ENCODE measurements at places on chromosomes 5 and 9.

- DNase-seq, result no peak
Measured at GRCh38 chr5:138929571-138929955, 54.4 kb upstream of the LRRTM2 start.

GRCh38 chr5:40045429-40045828 is 620.6 kb upstream of the DAB2 start:
- DNase-seq, result no peak

GRCh38 chr9:21527579-21527978 is 45.5 kb upstream of the IFNE start:
- DNase-seq, result no peak

GRCh38 chr5:102760815-102761214 is 5.7 kb downstream of the PAM start:
- DNase-seq, result peak; percentile 80

DNA sequence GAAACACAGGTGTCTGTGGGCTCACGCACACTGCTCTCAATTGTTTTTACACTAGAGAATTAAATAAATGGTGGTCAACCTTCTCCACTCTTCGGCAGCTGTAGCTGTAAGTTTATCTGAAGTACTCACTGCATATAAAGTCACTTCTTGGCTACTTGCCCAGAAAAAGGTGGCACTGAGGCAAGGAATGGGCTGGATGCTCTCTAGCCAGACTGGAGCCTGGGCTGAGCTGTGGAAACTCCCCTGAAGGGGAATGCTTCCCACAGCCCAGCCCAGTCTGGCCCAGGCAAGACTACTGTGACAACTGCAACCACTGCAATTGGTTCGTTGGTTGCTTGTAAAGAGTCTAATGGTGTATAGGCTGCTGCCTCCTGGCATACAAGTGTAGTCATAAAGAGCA is 4.5 kb downstream of the LEAP2 start:
- DNase-seq, result peak; percentile 24

DNA sequence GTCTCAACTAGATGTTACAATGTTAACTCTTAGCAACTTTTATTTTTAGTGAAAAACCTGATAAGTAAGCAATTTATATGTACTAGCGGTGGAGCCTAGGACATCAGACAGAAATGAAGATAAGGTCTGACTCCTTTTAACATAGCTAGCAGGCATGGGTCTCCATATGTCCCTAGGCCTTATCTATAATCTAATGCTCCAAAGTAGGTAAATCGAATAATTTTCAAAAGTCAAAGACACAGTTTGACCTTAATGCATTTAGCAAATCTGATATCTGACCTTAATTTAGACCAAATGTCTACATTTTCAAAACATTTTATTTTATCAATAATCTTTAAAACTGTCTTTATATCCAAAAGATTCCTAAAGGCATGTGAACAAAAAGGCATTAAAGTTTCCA is 305.0 kb upstream of the CCNH start:
- no peak for DNase-seq

DNA sequence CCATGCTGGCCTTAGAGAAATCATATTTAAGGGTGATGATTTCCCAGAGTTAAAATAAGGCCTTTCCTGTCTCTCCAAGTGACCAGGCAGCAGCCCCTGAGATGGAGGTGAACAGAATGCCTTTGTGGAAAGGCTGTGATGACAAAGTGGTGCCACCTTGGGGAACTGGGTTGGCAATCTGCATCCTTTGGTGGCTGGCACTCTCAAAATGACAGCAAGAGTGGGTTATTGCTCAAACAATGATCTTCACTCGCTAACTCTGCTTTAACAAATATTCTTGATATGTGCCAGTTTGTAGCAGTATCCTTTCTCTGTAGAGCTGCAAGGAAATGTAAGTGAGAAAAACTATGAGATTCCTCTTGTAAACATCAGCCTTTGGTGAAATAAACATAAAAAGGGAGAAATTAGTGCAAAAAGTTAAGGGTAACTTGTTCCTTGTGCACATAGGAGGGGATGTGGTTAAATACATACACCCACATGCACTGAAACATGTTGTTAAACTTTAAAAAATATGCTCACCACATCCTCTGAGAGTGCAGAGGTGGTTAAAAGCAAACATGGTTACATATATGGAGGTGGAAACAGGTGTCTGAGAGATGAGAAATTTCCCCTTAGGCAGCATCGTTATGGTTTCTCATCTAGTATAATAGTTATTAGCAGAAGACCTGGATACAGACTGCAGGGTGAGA is 373.4 kb upstream of the CTNND2 start:
- DNase-seq, result no peak

DNA sequence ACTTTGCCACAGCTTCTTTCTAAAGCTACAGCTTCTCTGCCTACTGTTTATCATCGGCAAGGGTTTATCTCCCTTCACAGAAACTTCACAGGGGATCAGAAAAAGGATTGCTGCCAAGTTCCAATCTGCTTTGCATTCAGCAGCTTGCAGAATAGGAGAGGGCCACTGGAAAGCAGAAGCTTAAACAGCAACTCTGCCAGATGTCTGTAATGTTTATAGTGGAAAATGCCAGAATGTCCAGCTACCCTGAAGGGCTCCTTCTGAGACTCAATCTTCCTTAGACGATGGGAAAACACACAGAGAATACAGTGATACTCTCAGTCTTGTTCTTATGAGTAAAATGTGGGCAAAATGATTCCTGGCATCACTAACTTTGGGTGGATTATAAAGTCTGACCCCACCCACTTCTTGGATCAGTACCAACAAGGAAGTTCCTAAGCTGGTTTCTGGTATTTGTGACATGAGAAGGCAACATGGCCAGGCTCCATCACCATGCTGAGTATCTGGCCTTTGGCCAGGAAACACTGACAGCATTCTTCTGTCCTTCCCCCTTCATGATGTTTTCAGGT is 19.0 kb downstream of the STOM start:
- peak; percentile 95 for DNase-seq

DNA sequence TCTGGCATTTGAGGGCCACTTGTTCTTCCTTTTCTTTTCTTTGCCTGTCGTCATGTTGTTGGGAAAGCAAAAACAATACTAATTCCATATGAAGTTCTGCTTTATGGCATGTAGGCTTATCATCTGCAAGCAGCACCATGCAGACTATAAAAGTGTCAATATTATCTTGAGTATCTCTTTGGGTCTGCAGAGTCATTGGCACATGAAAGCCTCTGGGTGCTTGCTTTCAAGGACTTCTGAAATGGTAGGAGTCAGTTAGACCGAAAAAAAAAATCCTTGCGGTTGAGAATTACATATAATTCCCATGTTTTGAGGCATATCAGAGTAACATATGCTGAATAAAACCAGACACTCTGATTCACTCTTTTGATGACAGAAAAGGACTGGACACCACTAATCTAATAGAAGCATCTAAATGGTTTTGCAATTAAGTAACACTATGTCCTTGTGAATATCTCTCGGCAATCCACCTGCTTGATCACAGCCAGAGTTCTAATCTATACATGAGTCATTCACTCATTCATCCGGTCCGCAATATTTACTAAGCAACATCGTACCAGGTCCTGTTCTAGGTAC is 44.4 kb downstream of the GNAQ start:
- no peak for DNase-seq

GRCh38 chr9:125425170-125425897 is 163.7 kb downstream of the GAPVD1 start:
- DNase-seq, result no peak

GRCh38 chr9:76634356-76635054 is 129.7 kb upstream of the PCA3 start:
- DNase-seq, result peak; percentile 36

- no peak for DNase-seq
Measured at GRCh38 chr9:75462866-75463265, 374.6 kb downstream of the OSTF1 start.

DNA sequence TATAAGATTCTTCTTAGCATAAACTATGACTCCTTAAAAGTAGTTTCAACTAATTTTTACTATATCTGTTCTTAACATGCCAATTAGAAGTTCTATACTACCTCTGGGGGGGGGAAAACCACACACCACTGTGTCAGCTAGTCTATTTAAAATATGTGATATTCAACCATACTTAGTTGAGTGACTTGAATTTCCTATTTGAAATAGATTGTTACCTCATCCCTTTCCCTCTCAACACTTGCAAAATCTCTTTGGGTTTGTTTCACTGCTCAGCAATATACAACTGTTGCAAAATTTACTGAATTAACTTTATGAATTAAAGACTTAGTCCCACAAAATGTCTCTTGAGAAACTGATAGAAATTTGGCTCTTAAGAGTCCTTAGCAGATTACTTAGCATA is 151.1 kb upstream of the POU5F2 start:
- peak; percentile 56 for DNase-seq

DNA sequence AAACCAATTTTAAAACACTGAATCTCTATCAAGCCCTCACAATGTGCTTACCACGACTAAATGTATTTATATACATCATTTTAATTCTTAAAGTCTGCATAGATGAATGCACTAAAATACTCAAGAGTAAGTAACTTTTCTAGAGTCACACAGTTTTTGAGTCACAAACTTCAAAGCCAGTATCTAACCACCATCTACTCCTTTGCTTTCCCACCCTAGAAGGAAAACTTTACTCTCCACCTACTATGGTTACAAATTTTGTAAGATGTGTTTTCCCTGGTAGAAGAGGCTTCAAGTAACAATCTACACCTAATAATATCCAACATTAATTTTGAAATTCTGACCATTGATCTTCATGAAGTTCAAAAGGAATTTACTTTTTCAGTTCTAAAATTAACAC is 18.7 kb downstream of the ZFAND5 start:
- no peak for DNase-seq

GRCh38 chr5:63564789-63565188 is 397.5 kb downstream of the HTR1A start:
- DNase-seq, result no peak

DNA sequence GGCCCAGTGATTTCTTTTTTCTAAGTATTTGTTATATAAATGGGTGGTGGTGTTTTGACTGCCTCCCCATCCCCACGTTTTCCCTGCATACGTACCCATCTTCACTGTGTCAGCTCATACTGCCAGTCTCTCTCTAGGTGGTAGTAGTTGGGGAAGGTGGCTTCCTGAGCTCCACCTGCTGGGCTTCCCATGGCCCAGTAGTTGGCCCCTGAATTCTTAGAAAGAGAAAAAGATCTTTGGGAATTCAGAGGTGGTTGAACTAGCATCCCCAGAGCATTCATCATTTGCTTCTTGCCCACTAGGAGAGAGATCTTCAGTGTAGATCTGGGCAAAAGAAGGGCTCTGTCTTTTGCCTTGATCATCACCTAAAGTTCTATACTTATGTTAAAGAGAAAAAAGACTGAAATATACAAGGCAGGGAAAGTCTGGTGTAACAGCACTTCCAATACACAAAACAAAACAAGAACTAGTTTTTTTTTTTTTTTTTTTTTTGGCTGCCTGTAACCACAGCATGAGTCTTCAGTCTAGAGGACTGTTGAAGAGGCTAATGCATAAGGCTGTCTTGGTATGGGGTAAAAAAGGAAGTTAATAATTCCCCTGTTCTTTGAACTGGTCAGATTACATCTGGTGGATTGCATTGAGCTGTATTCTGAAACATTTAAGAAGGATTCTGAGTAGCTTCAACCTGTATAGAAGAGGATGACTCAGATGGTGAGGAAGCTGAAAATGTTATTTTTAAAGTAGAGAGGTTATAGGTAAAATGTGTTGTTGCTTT is 128.7 kb downstream of the ATG10 start:
- DNase-seq, result no peak

- peak; percentile 12 for DNase-seq
Measured at GRCh38 chr5:88940713-88941112, 57.7 kb upstream of the MEF2C start.

DNA sequence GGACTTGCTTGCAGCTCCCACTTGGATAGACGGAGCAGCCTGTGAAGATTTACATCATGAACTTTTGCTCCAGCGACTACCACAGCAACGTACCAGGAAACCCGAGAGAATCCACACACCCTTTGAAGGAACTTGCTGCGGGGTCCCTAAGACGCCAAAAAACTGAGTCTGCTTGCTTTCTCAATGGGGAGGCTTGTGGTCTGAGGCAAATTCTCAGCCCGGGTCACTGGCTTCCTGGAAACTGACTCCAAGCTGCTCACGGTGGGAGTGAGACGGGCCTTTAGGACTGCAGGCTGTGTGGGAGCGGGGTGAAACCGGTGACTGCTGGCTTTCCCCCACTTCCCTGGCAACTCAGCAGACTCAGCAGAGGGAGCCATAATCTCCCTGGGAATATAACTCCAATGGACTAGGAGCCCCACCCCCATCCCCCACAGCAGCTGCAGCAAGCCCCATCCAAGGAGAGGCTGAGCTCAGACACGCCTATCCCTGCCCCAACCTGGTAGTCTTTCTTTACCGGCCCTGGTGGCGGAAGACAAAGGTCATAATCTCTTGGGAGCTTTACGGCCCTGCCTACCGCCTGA is 466.0 kb downstream of the CAAP1 start:
- DNase-seq, result no peak

DNA sequence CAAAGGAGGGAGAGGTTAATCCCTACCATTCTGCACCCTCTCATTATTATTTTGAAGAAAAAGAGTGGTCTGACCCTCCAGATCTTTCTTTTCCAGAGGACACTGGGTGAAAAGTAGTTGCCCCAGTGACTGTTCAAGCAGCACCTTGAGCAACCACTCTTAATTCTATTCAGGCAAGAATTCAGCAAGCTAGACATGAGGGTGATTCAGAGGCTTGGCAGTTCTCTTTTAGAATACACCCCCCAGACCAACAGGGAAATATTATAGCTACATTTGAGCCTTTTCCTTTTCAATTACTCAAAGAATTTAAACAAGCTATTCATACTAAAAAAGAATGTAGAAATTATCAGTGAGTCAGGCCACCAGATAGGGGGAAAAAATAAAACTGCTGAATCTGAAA is 178.3 kb downstream of the MRPS30 start:
- DNase-seq, result no peak

GRCh38 chr5:177429248-177430040 is 3.0 kb downstream of the GRK6 start:
- no peak for DNase-seq

DNA sequence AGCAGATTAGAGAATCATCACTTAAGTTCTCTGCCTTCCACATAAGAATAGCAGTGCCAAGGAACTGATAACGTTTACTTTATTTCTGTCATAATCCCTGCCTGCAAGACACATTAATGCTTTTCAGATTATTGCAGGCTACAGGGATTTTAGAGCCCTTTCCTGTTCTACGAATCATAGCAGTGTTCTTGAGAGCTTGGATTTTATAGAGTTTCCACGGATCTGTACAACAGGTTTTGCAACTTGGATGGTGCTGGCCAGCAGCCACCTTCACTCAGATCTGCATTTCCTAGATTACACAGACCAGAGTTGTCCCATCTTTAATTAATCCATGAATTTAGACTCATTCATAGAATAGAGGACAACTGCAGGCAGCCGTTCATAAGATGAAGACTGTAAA is 38.1 kb downstream of the SLC12A2 start:
- no peak for DNase-seq

All from adipocyte (in vitro differentiated cells).